ENCODE measurements at places on chromosomes 7 and 10.

DNA sequence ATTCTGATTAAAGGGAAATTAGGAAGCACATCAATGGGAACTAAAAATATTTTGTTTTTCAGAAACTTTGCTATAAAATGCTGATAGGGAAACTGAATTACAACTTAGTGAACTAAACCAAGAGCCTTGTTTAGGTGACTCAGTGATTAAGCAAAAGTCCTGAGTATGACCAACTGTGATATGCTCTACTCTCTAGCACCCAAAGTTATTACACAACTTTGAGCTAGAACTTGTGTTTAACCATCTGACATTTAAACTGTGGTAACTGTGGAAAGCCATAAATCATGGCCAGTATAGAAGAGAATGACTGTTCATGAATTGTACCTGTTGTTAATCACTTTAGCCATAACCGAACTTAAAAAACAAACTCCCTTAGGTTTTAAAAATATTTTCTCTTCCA, 127.4 kb downstream of the ZNF365 start:
- no peak overlapping the region for H3K4me3 ChIP-seq
- no peaks in the 10 kb centered on the region for H3K27me3 ChIP-seq
- H3K36me3 ChIP-seq: no peaks in the 10 kb centered on the region

- H3K27me3 ChIP-seq: peaks cover under 1% of the 10 kb centered on the region
- peaks cover 19% of the 10 kb centered on the region for H3K4me1 ChIP-seq
- peak; percentile 47 for DNase-seq
- peak overlapping the region; percentile 42 for H3K4me3 ChIP-seq
- no peaks in the 10 kb centered on the region for H3K36me3 ChIP-seq
Measured at GRCh38 chr7:936386-937054, 18.0 kb downstream of the ADAP1 start.

GRCh38 chr10:81889181-81889769, 14.3 kb downstream of the NRG3 start:
- DNase-seq: no peak
- no peaks in the 10 kb centered on the region for H3K36me3 ChIP-seq

DNA sequence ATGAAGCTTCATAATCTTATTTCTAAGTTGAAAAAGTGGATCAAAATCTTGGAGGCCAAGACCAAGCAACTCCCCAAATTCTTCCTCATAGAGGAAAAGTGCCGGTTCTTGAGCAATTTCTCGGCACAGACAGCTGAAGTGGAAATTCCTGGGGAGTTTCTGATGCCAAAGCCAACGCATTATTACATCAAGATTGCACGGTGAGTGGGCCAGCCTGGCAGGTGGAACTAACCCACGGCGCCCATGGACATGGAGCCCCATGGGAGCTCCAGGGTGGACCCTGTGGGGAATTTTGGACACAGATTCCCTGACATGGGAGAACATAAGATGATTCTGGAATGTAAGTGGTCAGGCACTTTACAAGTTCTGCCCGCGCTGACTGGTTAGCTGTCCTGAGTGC, 125.9 kb downstream of the TRRAP start:
- no peak for DNase-seq
- H3K27me3 ChIP-seq: no peaks in the 10 kb centered on the region
- H3K36me3 ChIP-seq: peaks cover 91% of the 10 kb centered on the region
- H3K27ac ChIP-seq: no peak overlapping the region

GRCh38 chr7:155336812-155337602, 39.3 kb downstream of the INSIG1 start:
- peaks cover 4% of the 10 kb centered on the region for H3K27me3 ChIP-seq
- no peak for DNase-seq
- no peak overlapping the region for H3K27ac ChIP-seq
- no peak overlapping the region for H3K4me3 ChIP-seq
- no peaks in the 10 kb centered on the region for H3K36me3 ChIP-seq
- peaks cover 7% of the 10 kb centered on the region for H3K4me1 ChIP-seq

- DNase-seq: no peak
- peaks cover 7% of the 10 kb centered on the region for H3K36me3 ChIP-seq
- H3K27me3 ChIP-seq: no peaks in the 10 kb centered on the region
Measured at GRCh38 chr7:30285067-30285535, 704 bp downstream of the ZNRF2 start.

- no peaks in the 10 kb centered on the region for H3K4me1 ChIP-seq
- peaks cover 15% of the 10 kb centered on the region for H3K27me3 ChIP-seq
Measured at GRCh38 chr10:27390681-27391080, 113.4 kb upstream of the RAB18 start.

DNA sequence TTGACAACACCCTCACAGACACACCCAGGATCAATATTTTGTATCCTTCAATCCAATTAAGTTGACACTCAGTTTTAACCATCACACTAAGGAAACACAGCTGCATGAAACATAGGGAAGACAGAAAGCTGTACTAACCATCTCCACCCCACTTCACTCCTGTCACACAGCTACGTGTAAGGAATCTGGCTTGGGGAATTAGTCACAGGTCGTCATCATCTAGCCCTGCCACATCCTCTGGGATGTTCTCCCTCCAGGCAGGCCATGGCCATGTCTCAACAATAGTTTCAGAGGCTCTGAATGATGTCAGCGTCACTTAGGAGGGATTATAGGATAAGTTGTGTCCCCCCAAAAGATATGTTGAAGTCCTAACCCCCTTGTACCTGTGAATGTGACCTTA, 10.8 kb upstream of the SEMA3C start:
- H3K4me1 ChIP-seq: no peaks in the 10 kb centered on the region
- no peak overlapping the region for H3K4me3 ChIP-seq
- no peaks in the 10 kb centered on the region for H3K36me3 ChIP-seq
- no peak for DNase-seq
- H3K27me3 ChIP-seq: no peaks in the 10 kb centered on the region

DNA sequence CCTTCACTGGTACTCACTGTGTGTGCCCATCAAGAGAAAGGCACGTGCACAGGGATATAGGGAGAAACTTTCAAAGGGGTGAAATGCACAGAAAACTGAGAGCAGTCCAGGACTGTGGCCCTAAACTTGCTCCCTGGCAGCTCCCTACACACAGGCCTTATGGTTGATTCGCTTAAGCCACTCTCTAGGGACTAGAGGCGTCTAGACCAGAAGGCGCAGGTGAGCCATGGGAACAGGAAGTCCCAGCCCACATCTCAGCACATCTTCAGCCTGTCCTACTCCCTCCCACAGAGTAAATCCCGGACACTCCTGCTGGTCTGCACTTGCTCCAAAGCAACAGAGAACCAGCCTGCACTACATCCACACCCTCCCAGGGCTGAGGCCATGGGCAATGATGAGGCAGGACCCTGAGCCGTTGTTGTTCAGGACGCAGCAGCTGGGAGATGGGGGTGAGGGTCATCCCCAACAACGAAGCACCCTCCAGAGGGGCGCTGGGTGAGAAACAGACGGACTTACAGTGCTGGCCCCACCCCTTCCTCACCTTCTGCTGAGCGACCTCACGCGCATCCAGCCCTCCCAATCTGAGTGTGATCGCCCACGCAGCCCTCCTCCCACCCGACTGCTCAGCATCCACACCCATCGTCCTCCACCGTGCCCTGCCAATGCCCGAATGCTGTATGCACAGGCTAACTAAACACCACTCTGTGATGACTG, 109.3 kb downstream of the TNS3 start:
- H3K4me3 ChIP-seq: no peak overlapping the region
- no peak for DNase-seq

GRCh38 chr7:77157446-77157845, 35.0 kb downstream of the CCDC146 start:
- peaks cover 7% of the 10 kb centered on the region for H3K4me1 ChIP-seq
- no peaks in the 10 kb centered on the region for H3K36me3 ChIP-seq
- no peaks in the 10 kb centered on the region for H3K27me3 ChIP-seq

DNA sequence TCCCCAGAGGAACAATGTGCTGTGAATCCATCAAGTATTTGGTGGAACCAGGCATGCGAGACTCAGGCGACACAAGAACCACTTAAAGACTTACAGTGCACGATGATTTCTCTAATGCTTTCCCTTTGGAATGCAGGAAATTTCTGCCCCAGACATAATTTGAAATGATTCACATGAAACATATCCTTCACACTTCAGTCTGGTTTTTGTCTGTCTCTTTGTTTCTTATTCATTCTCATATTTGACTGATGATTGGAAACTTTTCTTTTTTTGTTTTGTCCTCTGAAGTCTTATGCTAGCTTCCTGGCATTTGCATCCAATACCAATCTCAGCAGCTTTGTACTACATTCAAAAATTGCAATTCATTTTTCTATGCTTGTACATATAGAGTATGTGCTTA, 502.8 kb downstream of the PHTF2 start:
- no peak overlapping the region for H3K4me3 ChIP-seq
- H3K36me3 ChIP-seq: no peaks in the 10 kb centered on the region
- H3K4me1 ChIP-seq: no peaks in the 10 kb centered on the region
- no peaks in the 10 kb centered on the region for H3K27me3 ChIP-seq

GRCh38 chr7:73768641-73769480, 1.2 kb downstream of the CLDN3 start:
- H3K4me3 ChIP-seq: no peak overlapping the region
- no peak overlapping the region for H3K27ac ChIP-seq
- peaks cover 39% of the 10 kb centered on the region for H3K27me3 ChIP-seq
- DNase-seq: no peak
- H3K4me1 ChIP-seq: peaks cover 9% of the 10 kb centered on the region

DNA sequence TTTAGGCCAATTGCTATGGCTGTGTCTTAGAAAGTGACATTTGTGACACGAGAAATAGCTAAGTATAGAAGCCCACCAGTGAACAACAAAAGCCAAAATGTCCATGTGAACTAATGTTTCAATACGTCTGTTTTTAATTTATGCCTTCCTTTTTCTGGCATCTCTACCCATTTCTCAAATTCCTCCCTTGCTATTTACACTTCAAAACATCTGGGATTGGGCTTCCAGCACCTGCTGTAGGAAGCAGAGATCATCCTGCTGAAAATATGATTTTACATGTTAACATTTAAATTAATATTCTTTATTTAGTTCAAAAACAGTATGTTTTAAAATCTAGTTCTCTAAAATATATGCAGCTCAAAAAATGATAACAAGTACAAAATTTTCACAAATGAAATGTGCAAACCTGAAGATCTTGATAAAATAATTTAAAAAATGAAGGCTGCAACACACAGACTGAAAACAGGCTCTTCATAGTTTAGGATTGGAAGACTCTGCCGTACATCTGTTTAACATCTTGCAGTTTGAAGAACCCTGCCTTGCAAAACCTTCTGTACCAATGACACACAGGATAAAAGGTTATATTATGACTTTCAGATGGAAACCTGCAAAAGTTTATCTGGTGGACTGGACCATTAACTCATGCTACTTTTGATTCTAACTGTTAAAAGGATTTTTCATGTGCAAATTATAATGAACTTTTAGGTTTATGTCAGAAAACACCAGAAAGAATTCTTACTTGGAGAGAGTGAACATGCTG, 408.4 kb downstream of the SUGCT start:
- no peak for DNase-seq
- H3K4me3 ChIP-seq: no peak overlapping the region
- no peaks in the 10 kb centered on the region for H3K27me3 ChIP-seq
- no peaks in the 10 kb centered on the region for H3K36me3 ChIP-seq
- no peaks in the 10 kb centered on the region for H3K4me1 ChIP-seq

- H3K4me1 ChIP-seq: peaks cover 34% of the 10 kb centered on the region
- H3K36me3 ChIP-seq: no peaks in the 10 kb centered on the region
- H3K27me3 ChIP-seq: peaks cover 2% of the 10 kb centered on the region
- H3K4me3 ChIP-seq: peak within 1 kb of the TSS; percentile 87
- DNase-seq: no peak
- H3K27ac ChIP-seq: peak within 1 kb of the TSS; percentile 70
Measured at GRCh38 chr7:2631946-2632732, at the start of gene TTYH3. TSS of gene TTYH3 (plus strand) at chr7:2631986. CDS start at chr7:2632156, 170 bp downstream.

DNA sequence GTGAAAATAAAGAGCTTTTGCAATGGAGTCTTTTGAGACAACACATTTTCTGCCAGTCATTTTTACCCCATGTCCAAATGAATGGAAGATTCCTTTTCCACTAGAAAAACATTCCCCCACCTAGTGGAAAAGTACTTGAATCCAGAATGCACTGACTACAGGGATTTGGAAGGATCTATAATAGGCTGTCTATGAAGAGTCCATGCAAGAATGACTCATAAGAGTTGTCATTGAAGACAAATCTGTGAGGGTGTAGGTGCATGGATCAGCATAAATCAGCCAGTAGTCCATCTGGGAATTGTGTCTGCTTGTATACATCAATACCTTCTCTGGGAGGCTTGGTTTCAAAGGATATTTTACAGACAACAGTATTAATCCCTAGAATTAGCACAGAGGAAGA, 32.5 kb upstream of the TRUB1 start:
- H3K36me3 ChIP-seq: no peaks in the 10 kb centered on the region
- H3K4me1 ChIP-seq: no peaks in the 10 kb centered on the region
- no peak overlapping the region for H3K27ac ChIP-seq
- H3K27me3 ChIP-seq: peaks cover 7% of the 10 kb centered on the region

DNA sequence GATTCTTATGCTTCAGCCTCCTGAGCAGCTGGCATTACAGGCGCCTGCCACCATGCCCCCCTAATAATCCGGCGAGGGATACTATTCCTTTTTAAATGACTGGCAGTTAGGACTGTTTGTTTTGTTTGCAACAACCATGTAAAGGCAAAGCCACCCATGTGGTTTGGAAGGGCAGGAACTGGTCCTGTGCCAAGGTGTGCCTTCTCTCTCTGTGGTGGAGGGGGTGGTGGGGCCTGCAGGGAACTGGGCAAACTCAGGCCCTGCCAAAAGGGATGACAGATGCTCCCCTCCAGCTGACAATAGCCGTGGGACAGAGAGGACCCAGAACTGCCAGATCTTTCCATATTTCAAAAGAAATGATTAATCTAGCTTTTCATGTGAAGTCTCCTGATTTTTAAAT, 23.5 kb upstream of the WAPL start:
- no peak overlapping the region for H3K27ac ChIP-seq
- no peak overlapping the region for H3K4me3 ChIP-seq
- no peaks in the 10 kb centered on the region for H3K4me1 ChIP-seq
- peaks cover 6% of the 10 kb centered on the region for H3K27me3 ChIP-seq
- H3K36me3 ChIP-seq: no peaks in the 10 kb centered on the region
- DNase-seq: no peak

DNA sequence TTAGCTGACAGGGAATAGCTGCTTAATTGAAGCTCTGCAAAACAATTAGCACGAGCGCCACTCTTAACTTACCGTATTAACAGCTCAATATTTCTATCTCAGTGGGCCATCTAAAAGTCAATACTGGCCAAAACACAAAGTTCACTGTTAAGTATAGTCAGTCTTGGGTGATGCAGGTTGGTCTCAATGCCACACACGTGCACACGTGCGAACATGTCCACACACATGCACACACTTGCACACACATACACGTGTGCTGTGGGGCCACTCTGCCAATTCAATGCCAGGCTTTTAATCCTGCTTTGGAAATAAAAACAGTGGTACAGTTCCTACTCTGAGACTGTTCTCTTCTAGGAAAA, 105.1 kb downstream of the GRB10 start:
- DNase-seq: no peak
- peaks cover 6% of the 10 kb centered on the region for H3K4me1 ChIP-seq
- no peak overlapping the region for H3K27ac ChIP-seq
- H3K36me3 ChIP-seq: no peaks in the 10 kb centered on the region
- no peak overlapping the region for H3K4me3 ChIP-seq

- H3K27ac ChIP-seq: no peak overlapping the region
- H3K4me3 ChIP-seq: no peak overlapping the region
- no peaks in the 10 kb centered on the region for H3K4me1 ChIP-seq
- no peaks in the 10 kb centered on the region for H3K36me3 ChIP-seq
- H3K27me3 ChIP-seq: no peaks in the 10 kb centered on the region
Measured at GRCh38 chr7:124536156-124536762, 229.3 kb downstream of the GPR37 start.

Measured in activated B cell treated with CpG ODN at 0.5 μM for 24 hours (primary cell).